Glomerular endothelial cell (primary cell): ENCODE measurements at places on chromosomes 16 and 17. TPM values are rescaled to one million over a fixed set of nuclear protein-coding genes. Genes with fewer than 3 reads are reported as not detected.

- DNase-seq, result no peak
Observed at GRCh38 chr16:2343211-2343610, 2.7 kb upstream of the ABCA3 start.

DNA sequence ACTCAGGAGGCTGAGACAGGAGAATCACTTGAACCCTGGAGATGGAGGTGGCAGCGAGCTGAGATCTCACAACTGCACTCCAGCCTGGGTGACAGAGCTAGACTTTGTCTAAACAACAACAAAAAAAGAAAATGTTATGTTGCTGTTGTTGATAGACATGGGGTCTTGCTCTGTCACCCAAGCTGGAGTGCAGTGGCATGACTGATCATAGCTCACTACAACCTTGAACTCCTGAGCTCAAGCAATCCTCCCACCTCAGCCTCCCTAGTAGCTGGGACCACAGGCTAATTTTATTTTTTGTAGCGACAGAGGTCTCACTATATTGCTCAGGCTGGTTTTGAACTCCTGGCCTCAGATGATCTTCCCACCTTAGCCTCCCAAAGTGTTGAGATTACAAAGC is 20.0 kb downstream of the FBXO47 start:
- DNase-seq, result no peak

- no peak for DNase-seq
Observed at GRCh38 chr17:51165680-51166197, 472 bp upstream of the NME2 start.

DNA sequence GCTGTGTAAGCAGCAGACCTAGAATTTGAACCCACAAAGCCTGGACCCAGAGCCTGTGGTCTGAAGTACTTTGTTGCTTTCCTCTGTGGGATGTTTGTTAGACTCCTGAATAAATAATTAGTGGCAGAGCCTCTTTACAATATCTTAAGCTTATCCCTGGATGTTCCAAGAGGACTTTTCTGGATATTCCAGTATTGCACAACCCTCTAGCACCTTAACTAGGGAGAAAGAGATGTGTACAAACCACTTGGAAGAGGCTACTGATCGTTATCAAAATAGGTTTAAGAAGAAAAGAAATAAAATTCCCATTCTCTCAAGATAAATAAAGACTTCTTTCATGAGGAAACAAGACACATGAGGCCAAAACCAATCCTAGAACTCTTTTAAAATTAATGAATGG is 632.4 kb downstream of the CDH11 start:
- no peak for DNase-seq

DNA sequence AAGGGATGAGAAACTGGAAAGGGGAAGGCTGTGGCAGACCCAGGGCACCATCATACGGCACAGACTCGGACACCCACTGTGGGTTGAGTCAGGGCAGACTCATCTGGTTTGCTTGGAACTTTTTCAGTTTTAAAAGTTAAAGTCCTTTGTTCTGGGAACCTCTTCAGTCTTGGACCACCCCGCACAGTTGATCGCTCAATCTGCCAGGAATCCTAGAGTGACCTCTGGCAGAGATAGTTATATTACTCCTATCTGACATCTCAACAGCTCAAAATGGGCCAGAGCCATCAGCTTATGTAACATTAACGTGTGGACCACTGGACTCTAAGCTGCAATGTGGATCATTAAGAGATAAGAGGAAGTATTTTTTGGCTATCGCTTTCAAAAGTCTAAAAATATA is 164.3 kb downstream of the ABCA8 start:
- no peak for DNase-seq

DNA sequence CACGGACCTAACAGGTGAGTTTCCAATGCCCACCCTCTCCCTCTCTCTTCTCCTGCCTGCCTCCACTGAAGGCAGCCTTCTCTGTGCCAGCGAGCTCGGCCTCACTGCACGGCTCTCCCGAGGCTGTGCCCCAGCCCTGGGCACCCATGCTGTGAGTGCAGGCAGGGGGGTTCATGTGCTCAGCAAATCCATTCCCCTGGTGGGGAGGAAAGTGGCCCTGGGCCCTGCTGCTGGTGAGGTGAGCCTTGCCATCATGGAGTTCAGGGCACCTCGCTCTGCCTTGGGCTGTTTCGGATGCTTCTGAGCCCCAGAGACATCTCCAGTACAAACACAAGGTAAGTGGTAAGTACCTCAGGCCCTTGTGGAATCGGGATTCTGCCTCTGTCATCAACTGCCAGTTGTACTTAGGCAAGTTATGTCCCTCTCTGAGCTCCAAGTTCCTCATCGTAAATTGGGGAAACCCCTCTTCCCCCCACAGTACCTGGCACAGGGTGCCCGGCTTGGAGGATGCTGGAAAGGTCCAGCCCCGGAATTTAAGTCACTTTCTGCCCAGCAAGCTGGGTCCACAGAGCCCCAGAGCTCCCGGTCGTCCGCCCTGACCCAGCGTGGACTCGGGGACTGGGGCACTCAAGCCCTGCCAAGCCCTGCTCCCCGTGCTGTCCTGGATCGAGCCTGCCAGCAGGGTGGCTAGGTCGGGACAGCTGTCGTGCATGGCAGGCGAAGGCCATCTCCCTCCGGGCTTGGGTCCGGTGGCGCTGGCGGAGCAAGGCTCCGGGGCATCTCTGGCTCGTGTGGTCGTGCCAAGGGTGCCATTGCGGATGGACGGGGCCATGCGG is 684 bp upstream of the NUDT16L1 start:
- DNase-seq, result no peak

DNA sequence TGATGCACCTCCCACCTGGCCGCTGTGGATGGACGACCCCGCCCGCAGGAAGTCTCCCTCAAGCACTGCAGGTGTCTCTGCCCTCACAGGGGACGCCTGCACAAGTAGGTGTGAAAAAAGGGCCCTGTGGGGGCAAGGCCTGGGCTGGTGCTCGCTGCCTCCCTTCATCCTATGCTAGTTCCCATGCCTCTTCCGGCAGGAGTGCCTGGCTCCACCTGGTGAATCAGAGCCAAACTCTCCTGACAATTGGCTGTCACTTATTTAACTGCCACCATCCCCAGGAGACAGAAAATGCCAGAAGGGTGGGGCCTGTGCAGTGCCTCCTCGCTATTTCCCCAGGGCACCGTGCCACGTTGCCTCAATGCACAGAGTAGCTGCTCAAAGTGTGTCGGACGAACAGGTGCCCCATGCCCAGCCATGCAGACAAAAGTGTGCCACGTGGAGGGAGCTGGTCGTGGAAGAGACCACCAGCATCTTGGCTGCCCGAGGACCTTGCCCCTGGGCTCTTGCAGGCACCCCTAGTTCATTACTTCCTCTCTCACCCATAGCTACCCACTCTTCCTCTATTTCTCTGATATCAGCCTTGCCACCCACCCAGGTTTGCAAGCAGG is 170.7 kb downstream of the SEC14L1 start:
- DNase-seq, result no peak

- no peak for DNase-seq
Observed at GRCh38 chr16:5647051-5647450, 549.5 kb upstream of the EEF2KMT start.

DNA sequence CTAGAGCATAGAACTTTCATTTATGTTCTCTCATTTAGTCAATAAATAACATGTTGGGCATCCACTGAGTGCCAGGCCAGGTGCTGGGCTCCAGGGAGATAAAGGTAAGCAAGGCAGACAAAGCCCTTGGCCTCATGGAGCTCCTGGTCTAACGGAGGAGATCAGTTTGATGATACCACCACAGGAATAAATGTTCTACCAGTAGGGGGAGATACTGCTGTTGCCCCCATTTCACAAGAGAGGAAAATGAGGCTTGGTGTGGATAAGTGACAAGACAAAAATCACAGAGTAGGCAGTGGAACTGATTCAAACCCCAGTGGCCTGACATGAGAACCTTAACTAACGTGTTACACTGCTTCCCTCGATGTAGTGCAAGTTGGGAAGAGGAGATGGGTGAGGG is 80.4 kb upstream of the ERCC4 start:
- no peak for DNase-seq

- no peak for DNase-seq
Observed at GRCh38 chr17:60671482-60671881, 6.2 kb upstream of the BCAS3 start.

DNA sequence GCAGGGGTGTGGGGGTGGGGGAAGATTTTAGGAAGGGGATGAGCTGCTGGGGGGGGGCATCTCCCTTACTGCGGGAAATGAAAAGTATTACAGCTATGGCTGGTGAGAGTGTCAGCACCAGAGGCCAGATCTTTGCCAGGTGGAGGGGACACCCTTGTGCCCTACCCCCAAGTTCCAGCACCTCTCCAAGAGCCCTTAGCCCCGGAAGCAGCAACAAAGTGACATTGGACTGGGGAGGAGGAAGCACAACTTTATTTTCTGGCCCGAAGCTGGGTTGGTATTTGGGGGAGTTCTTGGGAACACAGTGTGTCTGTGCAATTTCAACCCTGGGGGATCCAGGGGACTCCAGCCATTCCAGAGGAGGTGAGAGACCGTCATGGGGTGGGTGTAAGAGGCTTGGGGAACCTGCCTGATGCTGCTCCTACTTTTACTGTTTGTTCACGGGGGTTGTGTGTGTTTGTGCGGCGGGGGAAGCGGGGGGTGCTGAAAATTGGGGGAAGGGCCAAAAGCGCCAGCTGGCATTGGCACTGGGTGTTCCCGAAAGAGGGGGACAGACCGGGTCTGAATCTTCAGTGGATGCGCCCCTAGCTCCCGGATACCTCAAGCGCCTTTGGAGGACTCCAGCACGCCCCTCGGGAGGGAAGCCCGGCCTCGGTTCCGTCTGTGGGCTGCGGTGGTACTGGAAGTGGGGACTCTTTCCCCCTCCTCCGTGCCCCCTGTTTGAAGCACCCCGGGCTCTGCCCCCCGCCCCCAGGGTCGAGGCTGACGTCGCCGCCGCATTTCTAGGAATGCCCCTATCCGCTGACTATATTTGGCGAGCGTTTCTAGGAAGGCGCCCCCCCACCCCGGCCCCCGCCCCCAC is 230.3 kb downstream of the MRTFB start:
- DNase-seq, result no peak

DNA sequence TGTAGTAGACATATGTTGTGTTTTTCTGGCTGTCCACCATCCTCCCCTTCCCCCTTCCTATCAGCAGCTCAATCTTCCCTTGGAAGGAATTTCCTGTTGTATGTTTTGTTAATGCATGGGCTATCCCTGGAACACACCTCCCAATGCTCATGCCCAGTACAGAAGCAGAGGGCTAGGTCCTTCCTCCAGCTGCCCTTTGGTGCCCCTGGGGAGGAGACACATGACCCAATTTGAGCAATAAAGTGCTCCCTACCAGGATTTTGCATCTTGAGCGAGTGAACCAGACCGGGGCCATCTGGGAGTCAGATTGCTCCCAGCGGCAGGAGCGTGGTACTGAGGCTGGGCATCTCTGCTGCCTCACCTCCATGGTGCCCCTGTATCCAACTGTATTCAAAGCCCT is 141.5 kb upstream of the MED13 start:
- no peak for DNase-seq

GRCh38 chr17:181245-182049 is at the start of gene DOC2B:
DOC2B (minus strand) TSS chr17:181650; CDS start chr17:181479, 171 bp downstream.
- no peak for DNase-seq

- DNase-seq, result no peak
Observed at GRCh38 chr17:81726004-81726403, 13.9 kb downstream of the SLC25A10 start.

DNA sequence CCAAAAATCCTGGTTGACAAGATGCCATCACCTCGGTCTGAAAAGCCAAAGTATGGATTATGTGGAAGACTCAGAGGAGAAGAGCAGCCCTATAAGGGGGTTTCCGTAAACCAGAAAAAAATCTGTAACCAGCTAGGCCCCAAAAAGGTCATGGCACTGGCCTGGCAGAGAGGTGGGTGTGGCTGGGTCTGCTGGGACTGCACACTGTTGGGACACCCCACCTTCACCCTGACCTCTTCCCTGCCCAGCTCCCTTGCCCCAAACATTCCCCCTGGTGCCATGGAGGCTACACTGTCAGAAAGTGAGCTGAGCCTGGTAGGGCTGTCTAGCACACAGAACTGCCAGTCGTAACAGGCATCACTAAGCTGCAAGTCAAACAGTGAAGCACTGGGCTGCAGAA is 6.5 kb downstream of the SLC47A2 start:
- DNase-seq, result no peak

- DNase-seq, result no peak
Observed at GRCh38 chr16:51524555-51525373, 373.7 kb upstream of the SALL1 start.

DNA sequence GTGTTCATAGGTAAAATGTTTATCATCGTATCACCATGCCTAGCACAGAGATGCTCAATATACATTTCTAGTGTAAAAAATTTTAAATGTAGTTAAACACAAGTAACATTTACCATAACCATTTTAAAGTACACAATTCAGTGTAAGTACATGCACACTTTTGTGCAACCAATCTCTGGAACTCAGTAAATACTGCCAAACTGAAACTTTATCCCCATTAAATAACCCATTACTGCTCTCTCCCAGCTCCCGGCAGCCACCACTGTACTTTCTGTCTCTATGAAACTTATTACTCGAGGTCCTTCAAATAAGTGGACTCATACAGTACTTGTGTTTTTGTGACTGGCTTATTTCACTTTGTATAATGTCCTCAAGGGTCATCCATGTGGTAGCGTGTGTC is 29.0 kb downstream of the RMI2 start:
- DNase-seq, result no peak

DNA sequence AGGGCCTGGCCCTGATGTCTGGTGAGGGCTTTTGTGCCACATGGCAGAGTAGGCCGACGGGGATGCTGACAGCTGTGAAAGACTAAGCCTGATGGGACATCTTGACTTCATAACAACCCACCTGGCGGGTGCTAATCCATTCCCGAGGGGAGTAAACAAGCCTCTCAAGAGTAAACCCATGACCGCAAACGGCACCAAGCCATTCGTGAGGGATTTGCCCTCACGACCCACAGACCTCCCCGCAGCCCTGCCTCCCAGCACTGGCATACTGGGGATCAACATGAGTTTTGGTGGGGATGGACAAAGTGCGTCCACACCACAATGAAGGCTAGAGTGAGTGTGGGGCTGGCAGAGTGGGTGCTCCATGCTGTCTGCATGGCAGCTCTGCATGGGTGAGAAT is 11.7 kb downstream of the RNF213 start:
- DNase-seq, result no peak

GRCh38 chr17:45293413-45294211 is 23.2 kb downstream of the MAP3K14 start:
- DNase-seq, result peak; percentile 56

Gene CYGB
- total RNA-seq, result 7.0 TPM in 2 replicates

Gene ZPBP2
- total RNA-seq, result not detected in 2 replicates

Gene DNAI2
- total RNA-seq, result not detected in 2 replicates

Gene IL17C
- not detected in 2 replicates for total RNA-seq

Gene KRTAP3-2
- not detected in 2 replicates for total RNA-seq

Gene LAT
- total RNA-seq, result 2.3 and 3.0 TPM in 2 replicates

Gene TMEM220
- total RNA-seq, result 1.6 and 9.4 TPM in 2 replicates

Gene SCNN1G
- not detected in 2 replicates for total RNA-seq

Gene ABCC3
- 1.1 and 2.2 TPM in 2 replicates for total RNA-seq

Gene CAVIN1
- total RNA-seq, result 741 and 765 TPM in 2 replicates

Gene DNAH9
- not detected in 2 replicates for total RNA-seq

Gene RNF43
- total RNA-seq, result 0.05 TPM in 1 of 2 replicates, not detected in the other

Gene KRT12
- total RNA-seq, result not detected in 2 replicates

Gene ACSM5
- total RNA-seq, result 0.24 TPM in 1 of 2 replicates, not detected in the other
